ENCODE measurements at places on chromosomes 13 and 19.

- DNase-seq: no peak
Measured at GRCh38 chr13:46183018-46183946, 1.3 kb upstream of the LCP1 start.

DNA sequence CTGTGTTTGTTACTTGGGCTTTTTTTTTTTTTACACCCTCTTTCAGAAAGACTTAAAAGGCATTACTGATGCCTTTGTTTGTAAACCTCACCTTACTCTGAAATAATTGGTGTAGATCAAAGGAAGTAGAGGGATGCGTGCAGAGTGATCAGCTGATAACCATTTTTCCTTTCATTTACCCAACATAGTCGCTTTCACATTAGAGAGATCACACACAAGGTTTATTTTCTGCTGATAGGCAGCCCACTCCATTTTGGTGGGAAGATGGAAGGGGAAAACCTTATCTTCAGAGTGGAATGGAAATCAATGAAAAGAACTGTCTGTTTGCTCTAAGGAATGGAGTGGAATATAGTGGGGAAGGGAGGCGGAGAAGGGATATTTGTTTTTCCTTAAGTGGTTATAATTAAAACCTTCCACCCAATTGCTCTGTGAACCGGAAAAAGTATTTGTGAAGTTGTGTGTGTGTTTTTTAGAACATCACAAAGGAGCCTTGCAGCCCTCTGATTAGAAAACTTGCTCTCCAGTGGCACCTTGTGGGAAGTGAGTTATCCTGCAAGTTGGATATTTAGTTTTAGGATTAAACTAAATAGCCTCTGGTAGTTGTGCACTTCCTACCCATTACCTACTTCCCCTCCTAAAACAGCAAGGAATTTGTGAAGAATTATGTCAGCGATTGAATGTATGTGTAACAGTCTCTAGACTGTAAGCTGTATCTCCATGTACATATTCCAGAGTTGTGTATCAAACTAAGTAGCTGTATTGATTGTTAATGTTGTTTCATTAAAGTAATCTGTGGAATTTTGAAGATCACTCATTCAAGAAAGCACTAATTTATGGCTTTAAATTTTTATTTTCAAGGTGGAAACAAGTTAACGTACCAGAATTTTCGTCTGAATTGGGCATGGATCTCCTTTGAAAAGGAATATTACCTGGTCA, 76.8 kb downstream of the FREM2 start:
- no peak for DNase-seq

GRCh38 chr13:74278901-74279300, 144.7 kb upstream of the KLF12 start:
- no peak for DNase-seq

DNA sequence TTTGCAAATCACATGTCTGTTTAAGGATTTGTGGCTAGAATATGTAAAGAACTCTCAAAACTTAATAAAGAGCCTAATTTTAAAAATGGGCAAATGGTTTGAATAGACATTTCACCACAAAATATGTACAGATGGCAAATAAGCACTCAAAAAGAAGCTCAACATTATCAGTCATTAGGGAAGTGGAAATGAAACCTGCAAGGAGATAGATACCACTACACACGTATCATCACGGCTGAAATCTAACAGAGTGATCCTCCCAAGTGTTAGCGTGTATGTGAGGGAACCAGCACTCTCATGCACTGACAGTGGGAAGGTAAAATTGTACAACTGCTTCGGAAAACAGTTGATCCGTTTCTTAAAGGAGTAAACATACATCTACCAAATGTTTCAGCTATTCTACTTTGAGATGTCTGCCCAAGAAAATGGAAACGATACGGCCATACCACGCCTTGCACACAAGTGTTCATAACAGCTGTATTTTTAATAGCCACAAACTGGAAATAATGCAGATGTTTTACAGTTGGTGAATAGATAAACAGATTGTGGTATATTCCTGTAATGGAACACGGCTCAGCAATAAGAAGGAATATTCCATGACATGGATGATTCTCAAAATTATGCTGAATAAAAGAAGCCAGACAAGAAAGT, 14.5 kb downstream of the ARHGEF7 start:
- no peak for DNase-seq

- no peak for DNase-seq
Measured at GRCh38 chr13:36820222-36820621, 1.2 kb downstream of the RFXAP start.

DNA sequence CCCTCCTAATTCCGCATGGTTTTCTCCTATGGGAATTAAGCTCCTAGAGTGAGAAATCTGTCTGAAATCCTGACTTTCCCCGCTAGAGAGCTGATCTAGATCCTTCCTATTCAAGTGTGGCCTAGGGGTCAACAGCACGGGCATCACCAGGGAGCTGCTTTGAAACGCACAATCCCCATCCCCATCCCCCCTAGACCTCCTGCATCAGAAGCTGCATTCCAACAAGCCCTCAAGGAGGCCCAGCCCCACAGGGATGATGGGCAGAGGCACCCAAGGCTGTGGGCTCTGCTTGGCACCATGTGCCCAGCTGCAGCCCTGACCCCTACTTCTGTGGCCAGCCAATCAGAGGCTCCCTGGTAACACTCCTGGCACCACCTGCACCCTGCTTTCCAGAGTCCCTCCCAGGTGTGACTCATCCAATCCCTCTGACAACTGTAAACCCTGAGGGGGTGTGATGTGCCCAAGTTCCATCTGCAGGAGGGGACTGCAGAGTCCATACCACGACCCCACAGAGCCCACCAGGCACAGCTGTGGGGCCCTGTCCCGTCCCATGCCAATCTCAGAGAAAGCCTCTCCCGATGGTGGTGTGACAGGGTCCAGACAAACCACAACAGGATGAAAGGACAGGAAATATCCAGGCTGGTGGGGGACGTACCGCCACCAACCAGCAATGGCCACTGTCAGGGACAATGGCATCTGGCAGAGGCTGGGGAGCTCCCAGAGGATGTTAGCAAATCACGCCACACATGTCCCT, 19.8 kb upstream of the SLC35E1 start:
- DNase-seq: no peak

- DNase-seq: no peak
Measured at GRCh38 chr13:31213651-31214289, 14.0 kb downstream of the B3GLCT start.

DNA sequence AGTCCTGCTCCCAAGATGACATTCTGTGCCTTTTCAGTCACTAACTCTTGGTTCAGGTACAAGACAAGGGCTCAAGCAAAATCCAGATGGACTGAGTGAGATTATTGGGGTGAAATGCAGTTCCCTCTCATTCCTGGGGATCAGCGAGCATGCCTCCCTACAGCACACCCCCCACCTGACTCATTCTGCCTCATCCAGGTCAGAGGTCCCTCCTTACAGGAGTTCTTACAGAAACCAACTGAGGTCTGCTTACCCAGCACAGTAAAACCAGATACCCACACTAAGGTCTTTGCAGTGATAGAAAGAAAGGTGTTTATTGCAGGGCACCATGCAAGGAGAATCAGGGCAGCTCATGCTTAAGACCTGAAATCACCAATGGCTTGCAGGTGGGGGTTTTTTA, 21.6 kb upstream of the MRI1 start:
- no peak for DNase-seq

DNA sequence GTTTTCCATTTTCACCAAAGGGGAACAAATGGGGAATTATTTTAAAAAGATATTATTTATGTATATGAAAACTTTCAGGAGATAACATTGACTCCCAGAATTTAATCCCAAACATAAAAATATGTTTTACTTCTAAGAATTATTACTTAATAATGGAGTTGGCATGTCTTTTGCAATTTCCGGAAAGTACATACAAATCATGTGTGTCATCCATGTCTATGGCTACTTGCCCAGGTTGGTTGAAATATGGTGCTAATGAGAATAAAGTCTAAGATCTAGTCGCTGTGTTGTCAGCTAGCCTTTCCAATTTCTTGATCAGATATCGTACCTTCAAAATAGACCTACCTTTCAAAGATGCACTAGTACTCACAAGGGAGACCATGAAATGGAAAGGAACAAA, 1003.2 kb upstream of the PCDH20 start:
- DNase-seq: no peak

DNA sequence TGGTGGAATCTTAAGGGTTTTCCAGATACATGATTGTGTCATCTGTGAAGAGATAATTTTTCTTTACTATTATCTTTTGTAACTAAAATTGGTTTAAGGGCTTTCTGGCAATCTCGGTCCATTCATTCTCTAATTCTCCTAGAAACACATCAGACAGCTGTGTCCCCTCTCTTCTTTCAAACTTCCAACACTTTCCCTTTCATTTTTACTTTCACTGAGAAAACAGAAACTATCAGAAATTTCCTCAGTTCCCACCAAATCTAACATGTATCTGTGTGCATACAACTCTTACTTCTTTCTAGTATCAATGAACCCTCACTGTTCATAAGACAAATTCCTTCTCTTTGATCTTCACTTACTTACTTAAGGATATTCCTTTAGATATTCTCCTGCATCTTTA, 40.2 kb downstream of the KCNRG start:
- no peak for DNase-seq

GRCh38 chr19:13025819-13026456, 30.7 kb downstream of the NFIX start:
- no peak for DNase-seq

DNA sequence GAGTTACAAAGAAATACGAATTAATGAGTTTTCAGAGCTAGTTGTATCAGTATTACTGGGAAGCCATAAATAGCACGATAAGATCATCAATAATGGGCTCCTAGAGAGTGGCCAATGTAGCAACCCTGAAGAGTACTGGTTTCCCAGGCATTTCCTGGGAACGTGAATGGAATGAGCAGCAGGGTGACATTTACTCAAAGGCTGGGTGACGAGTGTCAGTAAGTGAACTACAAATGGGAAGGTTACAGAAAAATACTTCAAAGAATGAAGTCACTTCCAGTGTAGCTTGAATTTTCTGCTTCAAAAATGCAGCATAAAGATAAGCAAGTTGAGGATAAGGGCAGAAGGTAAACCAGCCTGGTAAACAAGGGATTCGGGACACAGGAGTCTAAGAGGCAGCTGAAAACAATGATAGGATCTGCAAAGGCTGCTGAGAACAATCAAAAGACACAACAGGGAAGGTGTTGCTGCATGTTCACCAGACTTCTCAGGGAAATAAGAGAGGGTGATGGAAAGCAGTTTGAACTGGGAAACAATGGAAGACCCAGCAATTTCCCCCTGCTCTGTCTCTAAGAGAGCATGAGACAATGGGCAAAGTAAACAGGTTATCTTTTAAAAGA, 48.6 kb upstream of the POSTN start:
- no peak for DNase-seq

DNA sequence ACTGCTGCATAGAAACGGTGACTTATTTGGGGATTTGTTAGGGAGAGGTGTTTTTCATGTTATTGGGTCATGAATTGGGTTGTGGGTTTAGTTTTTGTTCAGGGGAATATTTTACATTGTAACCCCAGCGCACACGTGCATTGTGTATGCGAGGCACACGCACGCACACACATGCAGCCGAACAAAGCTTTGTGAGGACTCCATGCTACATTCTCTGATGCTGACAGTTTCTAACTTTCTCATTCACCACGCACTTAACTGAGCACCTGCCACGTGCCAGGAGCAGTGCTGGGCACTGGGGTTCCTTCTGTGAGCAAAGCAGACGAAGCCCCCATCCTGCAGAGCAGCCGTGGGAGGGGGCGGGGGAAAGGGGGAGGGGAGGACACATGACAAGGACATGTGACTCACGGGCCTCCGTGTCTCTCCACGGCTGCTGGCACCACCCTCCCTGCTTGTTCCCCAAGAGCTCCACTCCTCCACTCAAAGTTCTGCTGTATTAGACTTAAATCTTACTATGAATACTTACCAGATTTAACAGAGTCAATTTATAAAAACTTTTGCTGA, 55.6 kb downstream of the SLC7A9 start:
- DNase-seq: no peak

DNA sequence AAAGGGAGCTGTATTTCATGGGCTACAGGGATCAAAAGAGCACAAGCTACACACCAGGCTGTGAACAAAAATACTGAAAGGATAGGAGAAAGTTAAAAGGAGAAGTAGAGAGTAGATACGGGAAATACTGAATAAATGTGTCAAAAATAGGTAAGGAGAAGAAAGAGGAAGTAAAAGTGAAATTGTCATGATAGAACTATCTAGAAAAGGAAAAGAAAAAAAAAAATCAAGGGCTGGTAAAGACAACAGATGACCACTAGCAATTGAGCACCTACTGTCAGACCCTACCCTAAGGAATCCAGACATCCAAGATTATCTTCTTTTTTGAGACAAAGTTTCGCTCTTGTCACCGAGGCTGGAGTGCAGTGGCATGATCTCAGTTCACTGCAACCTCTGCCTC, 4.8 kb downstream of the RUBCNL start:
- no peak for DNase-seq

GRCh38 chr13:80921541-80921940, 580.6 kb upstream of the SPRY2 start:
- no peak for DNase-seq

- DNase-seq: no peak
Measured at GRCh38 chr13:59043016-59043415, 1120.7 kb downstream of the DIAPH3 start.

DNA sequence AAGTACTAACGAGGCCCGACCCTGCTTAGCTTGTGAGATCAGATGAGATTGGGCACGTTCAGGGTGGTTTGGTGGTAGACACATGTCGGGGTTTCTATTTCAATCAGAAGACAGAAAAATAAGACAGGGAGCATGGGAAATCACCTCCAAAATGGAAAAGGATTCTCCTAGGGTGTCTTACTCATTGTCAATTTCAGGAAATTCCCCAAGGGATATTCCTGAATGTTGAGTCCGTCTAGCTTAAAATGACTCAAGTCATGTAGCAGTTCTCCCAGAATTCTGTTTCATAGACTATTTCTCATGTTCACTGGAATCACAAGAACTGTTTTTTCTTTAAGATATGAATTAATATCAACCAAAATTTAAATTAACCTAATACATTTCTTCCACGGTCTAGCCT, 380.1 kb downstream of the EFNB2 start:
- DNase-seq: no peak

- no peak for DNase-seq
Measured at GRCh38 chr19:1311543-1312091, 25.9 kb downstream of the EFNA2 start.

DNA sequence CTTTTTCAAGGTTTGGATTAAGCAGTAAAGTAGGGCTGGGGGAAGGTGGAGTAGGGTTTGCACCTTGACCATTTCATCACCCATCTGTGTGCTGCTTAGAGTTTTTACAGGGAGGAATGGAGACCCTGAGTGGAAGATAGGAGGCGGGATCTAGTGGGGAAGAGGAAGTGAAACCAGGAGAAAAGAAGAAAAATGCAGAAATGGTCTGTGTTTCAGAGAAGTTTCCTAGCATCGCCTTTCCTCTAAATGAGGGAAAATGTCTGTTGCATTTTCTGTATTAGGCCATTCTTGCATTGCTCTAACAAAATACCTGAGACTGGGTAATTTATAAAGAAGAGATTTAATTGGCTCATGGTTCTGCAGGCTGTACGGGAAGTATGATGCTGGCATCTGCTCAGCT, 64.1 kb downstream of the TPT1 start:
- DNase-seq: no peak

DNA sequence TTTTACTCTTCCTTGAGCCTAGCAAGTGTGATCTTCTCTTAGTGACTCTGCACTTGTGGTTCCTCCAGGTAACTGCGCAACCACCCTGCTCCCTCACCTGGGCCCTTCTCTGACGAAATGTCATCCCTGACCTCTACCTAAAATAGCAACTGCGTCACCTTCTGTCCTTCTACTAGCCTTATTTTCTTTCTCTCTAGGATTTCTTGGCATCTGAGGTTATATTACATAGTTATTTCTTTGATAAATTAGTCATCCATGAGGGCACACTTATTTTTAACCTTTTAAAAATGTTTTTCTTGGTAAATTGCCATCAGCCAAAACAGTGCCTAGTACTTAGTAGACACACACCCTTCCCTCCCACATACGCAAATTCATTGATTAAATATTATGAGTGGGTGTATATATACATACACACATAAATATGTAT, 355.5 kb downstream of the ENOX1 start:
- no peak for DNase-seq
